ENCODE measurements at places on chromosomes 1 and 21.

GRCh38 chr1:93584261-93585003 lies 97.2 kb downstream of the BCAR3 start:
- no peak for DNase-seq

DNA sequence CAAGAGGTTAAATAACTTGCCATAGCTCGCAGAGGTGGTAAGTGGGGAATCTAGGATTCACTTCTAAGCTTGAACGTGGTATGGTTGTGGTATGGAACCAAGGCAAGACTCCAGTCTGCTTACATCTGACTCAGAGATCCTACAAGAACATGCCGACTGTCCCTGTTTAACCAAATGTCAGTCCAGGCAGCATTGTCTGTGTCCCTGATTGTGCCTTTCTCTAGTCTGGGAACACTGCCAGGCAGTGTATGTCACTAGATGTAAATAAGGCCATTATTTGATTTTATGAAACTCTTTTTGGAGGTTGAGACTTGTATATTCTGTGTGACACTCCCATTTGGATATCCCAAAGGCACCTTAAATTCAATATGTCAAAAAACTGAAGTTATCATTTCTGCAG lies 96.0 kb downstream of the NOS1AP start:
- DNase-seq = no peak

GRCh38 chr1:162913345-162913744 lies 52.4 kb upstream of the CCDC190 start:
- DNase-seq = no peak

- no peak for DNase-seq
Measured at GRCh38 chr1:189350983-189351616, 1126.6 kb downstream of the BRINP3 start.

DNA sequence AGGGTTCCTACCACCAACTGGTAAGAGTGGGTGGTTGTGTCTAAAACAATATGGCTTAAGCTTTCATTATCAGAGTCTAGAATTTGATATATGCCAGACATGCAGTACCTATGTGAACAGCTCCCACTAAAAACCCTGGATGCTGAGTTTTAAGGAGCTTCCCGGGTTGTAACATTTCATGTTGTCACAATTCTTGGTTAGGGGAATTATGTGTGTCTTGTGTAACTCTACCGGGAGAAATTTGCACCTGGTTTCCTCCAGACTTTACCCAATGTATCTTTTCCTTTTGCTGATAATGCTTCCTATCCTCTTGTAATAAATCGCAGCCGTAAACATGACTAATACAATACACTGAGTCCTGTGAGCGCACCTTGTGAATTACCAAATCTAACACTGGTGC lies 48.3 kb downstream of the ARID4B start:
- DNase-seq = no peak

Measured in amniotic stem cell (primary cell).